SHP77 (cell line): ENCODE measurements at places on chromosomes 2 and 18.

GRCh38 chr2:240615820-240616547 is 9.3 kb upstream of the GPR35 start:
- peak; percentile 9 for DNase-seq

GRCh38 chr2:234158812-234159211 is 108.3 kb downstream of the SPP2 start:
- DNase-seq: no peak

DNA sequence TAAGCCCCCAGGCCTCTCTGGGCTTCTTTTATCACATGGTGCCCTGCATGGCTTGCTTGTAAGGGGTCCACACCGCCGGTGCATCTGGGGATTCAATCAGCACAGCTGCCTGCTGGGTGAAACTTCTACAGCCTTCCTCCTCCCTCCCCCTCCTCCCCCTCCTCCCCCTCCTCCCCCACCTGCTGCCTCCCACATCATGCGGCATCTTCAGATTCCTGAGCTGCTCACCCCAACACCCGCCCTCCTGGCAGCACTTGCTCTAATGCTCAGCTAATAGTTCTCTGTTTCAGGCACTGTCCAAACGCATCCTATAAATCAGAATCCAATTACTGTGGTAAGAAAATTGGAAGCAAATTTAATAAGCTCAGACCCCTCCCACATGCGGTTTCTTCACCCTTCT is 150.7 kb downstream of the GALNT14 start:
- no peak for DNase-seq

- no peak for DNase-seq
These were observed 125.8 kb upstream of the EPB41L3 start for GRCh38 chr18:5669585-5669984.

DNA sequence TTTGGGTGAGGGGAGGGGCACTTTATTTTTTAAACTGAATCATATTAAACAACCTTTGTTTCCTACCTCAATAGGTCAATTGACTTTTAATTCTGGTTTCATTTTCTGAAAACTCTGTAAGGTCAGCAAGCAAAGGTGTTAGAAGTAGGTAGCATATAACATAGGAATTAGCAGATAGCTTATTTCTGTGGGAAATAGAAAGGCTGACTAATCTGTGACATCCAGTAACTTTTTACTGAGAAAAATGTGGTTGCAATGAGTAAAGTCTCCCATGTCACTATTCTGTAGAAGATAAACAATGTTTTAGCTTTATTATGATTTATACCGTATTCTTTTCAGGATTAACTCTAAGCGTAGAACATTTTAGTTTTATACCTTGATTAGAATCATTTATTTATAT is 240.4 kb downstream of the PLCL1 start:
- DNase-seq: no peak

GRCh38 chr18:23135550-23136325 is 453 bp downstream of the CABLES1 start:
- no peak for DNase-seq

DNA sequence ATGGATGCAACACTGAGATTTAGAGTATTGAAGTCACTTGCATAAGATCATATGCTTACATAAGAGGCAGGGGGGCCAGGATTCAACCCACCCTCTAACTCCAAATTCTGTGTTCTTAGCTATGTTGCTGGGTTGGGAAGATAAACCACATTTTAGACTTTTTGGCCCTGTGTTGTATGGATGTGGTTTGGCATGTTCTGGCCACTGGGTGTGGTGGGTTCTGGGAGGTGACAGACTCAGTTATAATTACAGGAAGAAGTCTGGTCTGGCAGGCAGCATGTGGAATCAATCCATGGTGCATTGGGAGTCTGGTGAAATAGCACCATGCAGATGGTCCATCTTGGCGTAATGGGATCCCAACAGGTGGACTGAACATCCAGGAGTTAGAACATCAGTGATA is 138.9 kb downstream of the LTBP1 start:
- DNase-seq: no peak

DNA sequence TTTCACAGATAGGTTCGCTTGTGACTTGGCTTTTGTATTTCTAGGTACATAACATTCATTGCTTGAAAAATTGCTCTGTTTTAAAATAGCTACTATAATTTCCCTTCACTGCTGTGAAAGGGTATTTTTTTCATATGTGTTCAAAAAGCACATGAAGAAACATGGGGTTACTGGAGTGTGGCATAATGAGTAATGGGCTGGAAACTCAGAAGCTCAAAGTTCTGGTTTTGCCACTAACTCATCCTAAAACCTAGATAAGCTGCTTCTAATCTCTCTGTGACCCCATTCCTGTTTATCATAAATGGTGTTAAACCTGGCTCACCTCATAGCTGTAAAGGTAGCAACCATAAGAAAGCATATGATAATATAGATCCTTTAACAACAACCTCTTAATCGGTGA is 319.3 kb downstream of the PTPRM start:
- no peak for DNase-seq

- DNase-seq: no peak
These were observed 10.5 kb downstream of the CROCC2 start for GRCh38 chr2:240916571-240917008.
